ENCODE measurements at places on chromosomes 1 and 21. TPM values are rescaled to one million over a fixed set of nuclear protein-coding genes. Genes with fewer than 3 reads are reported as not detected.
A peak's percentile ranks its signal among the peaks of the same experiment; 100 is the strongest.

Gene MAP1LC3C
- total RNA-seq, result 2.7 TPM

Gene TFAP2E
- 5.7 TPM for total RNA-seq

Gene KCNE1
- 0.13 TPM for total RNA-seq

GRCh38 chr21:41369105-41369919, 7.5 kb downstream of the MX2 start:
- DNase-seq, result peak; percentile 85

DNA sequence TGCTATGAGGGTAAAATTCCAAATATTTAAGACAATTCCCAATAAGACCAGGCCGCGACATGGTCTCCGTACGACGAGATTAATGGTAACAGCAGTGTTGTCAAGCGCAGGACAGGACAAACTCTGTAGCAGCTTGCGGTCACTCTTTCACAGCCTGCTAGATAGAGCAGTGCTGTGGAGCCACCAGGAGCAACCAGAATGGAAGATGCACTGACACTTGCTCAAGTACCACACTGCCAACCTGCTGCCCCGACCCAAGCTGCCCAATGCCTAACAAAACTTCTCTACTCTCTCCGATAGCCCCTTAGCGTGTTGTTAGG, 636 bp downstream of the WARS2 start:
- DNase-seq, result peak; percentile 30

DNA sequence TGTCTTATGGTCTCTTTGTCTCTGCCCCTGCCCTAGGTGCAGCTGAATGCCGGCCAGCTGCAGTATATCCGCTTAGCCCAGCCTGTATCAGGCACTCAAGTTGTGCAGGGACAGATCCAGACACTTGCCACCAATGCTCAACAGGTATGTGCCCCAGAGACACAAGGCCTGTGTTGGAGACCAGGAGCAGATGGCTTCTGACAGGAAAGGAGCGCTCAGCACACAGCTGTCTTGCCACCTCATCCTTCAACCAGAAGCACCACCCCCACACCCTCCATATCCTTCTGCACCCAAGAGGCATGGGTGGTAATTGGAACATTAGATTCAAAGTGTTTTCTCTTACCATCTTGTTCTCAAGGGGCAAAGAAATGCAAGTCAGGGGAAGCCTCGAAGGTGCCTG, 17.0 kb upstream of the KCNQ4 start:
- no peak for DNase-seq

- DNase-seq, result no peak
These were observed 6.1 kb downstream of the BMP8A start for GRCh38 chr1:39497585-39497984.

GRCh38 chr1:205424901-205425600, 3.2 kb upstream of the LEMD1 start:
- peak; percentile 39 for DNase-seq

GRCh38 chr1:903305-903704, 20.4 kb upstream of the SAMD11 start:
- DNase-seq, result peak; percentile 75

- DNase-seq, result no peak
These were observed 55.9 kb downstream of the MACO1 start for GRCh38 chr1:25486602-25487001.

GRCh38 chr1:243473227-243474135, 217.6 kb downstream of the SDCCAG8 start:
- no peak for DNase-seq

- no peak for DNase-seq
These were observed 253.1 kb upstream of the ADGRL4 start for GRCh38 chr1:79259390-79260336.

- DNase-seq, result no peak
These were observed 8.7 kb downstream of the TFF3 start for GRCh38 chr21:42306366-42307035.

DNA sequence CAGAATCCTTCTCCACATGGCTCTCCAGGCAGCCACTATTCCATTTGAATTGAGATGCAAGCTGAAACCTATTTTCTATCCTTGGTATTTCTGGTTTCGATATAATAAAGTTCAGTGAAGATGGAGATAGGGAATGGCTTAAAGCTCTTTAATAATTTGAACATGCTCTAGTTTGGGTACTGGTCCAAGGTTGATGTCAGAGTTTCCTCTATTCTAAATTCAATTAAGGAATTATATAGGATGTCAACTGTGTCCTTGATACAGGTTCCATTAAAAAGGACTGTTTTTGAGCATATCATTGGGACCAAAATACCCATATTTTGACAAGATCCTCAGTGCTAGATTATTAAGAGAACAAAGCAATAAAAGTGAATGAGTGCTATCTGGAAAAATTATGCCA, 245.3 kb downstream of the SPATA17 start:
- no peak for DNase-seq

All from lower leg skin (tissue), 4 donors.